ENCODE measurements at places on chromosomes 11 and 22.

DNA sequence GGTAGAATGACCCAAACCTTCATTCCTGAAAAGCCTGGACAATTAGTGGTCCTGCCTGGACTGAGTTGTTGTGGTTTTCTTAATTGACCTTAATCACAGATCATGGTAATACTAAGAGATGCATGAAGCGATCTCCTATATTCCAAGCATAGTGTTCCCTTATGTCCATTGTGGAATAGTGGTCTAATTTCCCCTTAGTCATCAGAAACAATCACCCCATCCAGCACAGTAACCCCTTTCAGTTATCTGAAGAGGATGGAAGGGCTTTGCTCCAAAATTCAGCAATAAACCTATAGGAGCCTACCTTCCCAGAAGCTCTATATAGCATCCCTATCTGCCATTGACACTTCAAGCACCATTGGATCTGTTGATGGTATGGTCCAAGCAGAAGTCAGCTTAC lies 6.8 kb upstream of the MS4A5 start:
- DNase-seq: no peak

DNA sequence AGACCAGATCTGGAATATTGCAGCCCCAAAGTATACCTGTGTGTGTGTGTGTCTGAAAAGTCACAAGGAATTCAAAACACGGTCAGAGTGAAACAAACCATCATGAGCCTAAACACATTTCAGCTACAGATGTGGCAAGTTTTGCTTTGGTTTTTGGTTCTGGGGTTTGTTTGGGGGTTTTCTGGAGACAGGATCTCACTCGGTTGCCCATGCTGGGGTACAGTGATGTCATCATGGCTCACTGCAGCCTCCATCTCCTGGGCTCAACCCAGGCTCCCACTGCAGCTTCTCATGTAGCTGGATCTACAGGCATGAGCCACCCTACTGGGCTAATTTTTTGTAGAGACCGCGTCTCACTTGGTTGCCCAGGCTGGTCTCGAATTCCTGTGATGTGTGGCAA lies 41.4 kb upstream of the PHF21A start:
- DNase-seq: no peak

DNA sequence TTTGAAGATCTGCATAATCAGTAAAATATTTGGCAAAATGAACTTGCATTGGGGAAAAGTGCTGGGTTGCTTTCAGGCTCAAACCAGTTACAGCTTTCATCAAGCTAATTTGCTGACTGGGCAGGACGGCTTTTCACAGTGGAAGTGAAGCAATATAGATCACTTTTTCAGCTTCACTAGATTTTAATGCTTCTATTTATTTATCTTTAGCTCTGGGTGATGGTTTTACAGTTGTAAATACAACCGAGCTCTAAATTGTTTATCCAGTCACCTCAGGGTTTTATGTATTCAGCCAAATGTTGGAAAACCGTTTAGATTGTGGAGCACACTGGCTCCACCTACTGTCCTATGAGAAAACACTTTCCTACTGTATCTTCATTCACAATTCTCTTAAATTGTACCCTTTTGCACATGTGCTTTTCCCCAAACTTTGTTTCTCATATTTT lies 58.2 kb downstream of the ACER3 start:
- DNase-seq: no peak

GRCh38 chr11:43124272-43124935 lies 187.4 kb upstream of the API5 start:
- DNase-seq: no peak

DNA sequence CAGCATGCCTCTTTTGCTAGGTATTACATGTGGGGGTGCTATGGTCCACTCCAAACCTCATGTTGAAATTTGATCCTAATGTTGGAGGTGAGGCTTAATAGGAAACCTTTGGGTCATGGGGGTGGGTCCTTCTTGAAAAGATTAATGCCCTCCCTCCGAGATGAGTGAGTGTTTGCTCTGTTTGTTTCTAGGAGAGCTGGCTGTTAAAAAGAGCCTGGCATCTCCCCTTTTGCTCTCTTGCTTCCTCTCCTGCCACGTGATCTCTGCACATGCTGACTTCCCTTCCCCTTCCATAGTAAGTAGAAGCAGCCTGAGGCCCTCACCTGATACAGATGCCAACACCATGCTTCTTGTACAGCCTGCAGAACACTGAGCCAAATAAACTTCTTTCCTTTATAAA lies 104.5 kb downstream of the FAT3 start:
- peak; percentile 35 for DNase-seq

DNA sequence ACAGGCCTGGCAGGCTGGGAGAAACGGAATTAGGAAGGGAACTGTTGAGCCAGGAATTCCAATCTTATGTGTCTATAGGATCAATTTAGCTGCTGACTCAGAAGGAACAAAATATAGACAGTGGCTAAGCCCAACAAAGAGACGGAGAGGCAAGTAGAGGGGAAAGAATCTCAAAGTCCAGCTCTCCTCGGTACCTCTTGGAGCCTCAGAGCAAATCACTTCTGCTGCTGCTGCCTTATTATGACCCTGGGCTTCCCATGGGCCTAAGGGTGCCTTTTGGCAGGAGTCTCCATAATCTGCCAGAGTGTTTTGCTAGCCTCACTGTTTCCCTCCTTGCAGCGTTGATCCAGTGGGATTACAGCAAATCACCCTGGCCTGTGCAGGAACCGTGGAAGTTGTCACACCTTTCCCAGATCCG lies 31.7 kb downstream of the PAX6 start:
- no peak for DNase-seq

DNA sequence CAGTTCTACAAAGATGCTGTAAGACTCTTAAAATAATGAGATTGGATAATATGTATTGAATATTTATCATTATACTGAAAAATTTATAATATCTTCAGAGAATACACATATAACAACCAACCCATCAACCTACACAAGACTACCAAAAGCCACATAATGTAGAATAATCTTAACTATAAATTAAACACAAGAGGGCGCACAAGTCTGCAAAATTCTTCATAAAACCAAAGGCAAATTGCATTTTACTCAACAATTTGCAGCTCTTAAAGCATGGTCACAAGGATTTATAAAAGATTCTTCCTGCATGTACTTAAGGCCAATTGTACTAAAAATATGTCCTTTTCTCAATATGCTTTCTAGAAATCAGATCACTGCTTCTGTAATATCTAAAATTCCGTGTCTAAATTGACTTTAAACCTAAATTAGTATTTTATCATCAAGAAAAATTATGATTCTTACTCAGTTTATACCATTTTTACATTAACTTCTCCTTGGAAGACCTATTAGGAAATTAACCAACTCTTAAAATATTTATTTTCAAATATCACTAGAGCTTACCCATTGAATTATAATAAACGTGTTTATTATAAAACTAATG lies 79.0 kb downstream of the TTC28 start:
- no peak for DNase-seq

DNA sequence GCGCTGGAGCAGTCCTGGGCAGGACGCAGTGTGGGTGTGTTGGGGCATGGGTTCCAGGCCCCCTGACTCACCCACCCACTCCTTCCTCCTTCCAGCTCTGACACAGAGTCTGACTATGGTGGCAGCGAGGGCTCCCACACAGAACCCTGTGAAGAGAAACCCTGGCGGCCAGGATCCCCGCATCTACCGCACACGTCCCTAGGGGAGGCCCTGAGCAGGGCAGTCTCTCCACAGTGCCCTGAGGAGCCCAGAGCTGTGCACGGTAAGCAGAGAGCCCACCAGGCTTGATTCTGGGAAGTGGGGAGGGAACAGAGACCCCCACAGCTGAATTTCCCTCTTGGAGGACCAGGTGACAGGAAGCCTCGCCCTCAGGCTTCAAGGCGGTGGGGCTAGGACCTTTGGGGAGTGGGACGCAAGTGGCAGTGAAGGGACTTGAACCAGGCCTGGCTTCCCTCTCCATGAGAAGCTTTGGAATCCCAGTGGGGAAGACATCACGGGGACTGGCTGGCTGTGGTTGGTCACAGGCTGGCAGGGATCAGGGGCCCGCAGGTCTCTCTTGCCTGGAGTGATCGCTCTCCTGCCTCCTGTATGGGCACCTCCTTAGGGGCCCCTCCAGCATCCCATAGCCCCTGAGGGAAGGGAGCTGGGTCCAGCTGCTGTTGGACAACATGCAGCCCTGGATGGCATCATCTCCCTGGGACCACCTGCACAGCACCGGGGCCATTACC lies 96.4 kb upstream of the PARVA start:
- DNase-seq: no peak

GRCh38 chr11:115678942-115679341 lies 174.7 kb upstream of the CADM1 start:
- no peak for DNase-seq

GRCh38 chr22:39940757-39941305 lies 19.4 kb upstream of the TMA7B start:
- no peak for DNase-seq

DNA sequence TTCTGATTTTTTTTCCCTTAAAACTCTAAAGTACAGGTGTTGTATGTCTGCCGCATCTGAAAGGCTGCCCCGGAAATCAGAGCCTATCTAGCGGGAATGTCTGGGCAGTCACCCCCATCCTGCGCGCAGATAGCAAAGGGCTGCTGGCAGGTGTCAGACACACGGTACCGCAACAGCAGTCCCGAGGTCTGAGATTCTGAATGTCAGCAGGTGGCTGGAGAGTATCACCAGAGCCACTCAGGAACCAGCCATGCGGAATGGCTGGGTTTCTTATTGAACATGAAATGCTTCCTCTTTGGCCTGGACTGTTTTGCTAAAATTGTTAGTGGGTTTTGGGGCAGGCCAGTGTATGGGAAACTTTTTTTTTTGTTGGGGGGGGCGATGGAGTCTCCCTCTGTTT lies 53.3 kb downstream of the CERK start:
- no peak for DNase-seq

DNA sequence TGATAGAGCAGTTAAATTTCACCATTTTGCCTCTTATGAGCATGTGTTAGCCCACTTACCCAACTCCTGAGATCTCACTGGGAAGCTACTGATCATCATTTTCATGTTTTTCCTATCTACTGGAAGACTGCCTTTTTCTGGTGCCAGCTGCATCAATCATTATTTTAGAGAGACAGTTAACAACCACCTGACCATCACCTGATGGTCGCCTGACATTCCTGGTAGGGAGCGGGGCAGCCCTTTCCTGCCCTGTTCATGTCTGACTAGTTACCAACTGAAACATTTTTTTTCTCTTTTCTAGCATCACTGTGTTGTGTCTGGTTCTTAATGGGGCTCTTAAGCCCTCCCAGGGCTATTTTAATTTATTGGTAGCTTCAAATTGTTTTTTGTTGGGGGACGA lies 20.2 kb upstream of the PATL1 start:
- no peak for DNase-seq

DNA sequence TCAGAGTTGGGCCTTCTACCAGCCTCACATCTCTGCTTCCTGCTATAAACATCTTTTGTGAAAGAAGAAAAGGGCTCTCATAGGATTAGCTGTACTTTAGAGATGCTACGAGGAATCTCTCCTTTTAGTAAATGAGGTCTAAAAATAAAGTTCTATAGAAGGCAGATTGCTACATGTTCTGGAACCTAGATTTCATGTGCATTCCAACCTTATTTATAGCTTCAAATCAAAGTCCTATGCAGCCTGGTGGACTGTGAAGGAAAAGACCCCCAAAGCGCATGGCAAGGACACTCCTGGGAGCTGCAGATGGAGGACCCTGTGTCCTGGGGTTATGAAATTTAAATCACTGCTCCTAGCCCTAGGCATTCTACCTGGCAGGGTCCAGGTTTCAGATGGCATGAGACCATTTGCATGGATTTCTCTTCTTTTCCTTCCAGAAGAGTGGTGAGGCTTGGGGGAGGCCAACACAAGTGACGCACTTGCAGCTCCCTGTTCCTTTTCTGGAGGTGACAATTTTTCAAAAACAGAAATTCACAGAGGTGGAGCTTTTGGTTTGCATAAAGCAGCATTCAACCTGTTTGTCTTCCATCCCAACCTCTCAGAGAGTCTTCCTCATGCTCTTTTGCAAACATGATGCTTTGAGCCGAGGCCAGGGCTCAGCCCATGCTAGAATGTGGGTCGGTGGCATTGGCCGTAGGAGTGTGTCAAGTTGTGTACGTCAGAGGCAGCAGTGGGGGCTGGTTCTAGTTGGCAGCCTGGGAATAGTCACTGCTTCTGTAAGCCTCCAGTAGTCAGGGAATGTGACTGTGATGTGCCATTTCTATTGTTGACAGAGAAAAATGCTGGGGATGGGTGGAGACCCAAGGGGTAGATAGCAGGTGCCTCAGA lies 6.3 kb downstream of the CRY2 start:
- no peak for DNase-seq

- DNase-seq: no peak
These were observed 63.2 kb downstream of the SHANK2 start for GRCh38 chr11:71188886-71189767.

GRCh38 chr11:75689863-75690609 lies 21.2 kb upstream of the MAP6 start:
- DNase-seq: no peak

DNA sequence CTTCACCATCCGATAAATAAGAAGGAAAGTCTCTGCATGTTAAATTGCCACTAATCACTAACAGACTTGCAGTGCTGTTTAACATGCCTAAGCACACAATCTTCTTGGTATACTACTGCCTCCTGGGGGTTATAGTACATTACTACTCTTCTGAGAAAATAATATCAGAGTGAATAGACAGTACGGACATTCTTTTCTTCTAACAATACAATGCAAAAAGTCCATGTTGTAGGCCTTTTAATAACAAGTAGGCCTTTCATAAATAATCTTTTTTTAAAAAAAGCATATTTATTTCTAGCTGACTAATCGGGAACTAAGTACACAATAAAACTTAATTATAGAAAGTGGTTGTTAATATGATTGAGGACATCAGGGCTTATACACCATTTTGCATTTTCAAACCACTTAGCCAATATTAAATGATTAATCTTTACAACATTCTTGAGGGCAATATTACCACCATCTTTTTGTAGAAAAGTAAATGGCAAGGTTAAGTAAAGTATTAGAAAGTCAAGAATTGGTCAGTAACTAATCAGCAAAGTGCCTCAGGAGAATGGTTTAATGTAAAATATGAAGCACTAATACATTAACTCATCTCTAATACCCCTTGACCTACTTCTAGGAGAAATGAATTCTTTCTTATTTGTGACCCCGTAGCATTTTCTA lies 84.7 kb downstream of the TTC28 start:
- peak; percentile 9 for DNase-seq

DNA sequence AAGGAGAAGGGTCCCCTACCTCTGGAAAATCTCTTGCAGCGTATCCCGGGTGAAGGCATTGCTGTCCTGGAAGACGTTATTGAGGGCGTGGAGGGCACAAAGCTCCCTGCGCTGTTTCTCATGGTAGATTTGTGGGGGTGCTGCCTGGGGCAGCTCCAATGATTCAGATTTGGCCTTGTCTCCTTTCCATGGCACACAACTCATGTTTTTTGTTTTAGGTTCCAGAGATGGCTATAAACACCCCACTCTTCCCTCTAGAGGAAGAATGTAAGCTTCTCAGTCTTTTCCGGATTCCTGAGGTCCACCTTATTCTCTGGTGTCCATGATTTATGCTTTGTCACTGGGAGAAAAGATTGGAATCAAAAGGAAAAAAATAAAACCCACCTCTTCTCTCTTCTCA lies 959 bp downstream of the JOSD1 start:
- DNase-seq: no peak

- no peak for DNase-seq
These were observed 36.9 kb downstream of the DGCR2 start for GRCh38 chr22:19085233-19085718.

GRCh38 chr22:47933891-47934290 lies 1171.4 kb downstream of the TBC1D22A start:
- DNase-seq: no peak

Data from iPS DF 6.9 (cell line).